Activated T-helper 17 cell treated with anti-CD3 and anti-CD28 coated beads, Interleukin-2, amount 50 U/mL, for 72 hours (primary cell): ENCODE measurements at places on chromosomes 4 and X.

DNA sequence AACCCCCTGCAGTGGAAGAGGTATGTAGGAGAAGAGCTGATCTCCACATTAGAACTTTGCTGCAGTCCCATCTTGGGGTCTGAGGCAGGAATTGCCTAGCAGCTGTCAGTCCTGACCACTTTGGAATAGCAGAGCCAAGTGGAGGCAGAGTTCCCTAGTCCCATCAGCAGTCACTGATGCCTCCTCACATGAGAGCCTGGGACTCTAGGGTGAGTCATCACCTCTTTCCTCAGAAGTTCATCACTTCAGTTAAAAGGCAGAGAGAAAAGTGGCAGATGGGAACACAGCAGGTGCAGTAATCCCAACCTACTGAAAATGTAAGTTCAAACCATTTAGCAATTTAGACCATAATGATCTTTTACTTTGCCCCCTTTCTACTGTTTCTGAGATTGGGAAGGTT lies 73.9 kb upstream of the MED14 start:
- ATAC-seq = no peak

DNA sequence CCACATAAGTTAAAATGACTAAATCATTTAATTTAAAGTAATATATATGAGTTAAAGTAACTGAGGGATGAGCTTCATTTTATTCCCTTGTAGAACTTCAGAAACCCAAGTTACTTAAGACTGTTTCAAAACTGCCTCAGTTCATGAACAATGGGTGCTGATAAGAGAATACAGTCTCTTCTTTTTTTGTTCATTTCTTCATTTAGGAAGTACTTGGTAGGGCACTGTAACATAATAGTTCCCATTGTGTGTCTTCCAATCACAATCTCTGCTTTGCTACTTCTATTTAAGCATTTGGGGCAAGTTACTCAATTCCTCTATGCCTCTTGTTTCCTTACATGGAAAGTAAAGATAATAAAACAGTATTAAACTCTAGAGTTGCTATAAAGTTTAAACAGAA lies 50.4 kb downstream of the HHIP start:
- no peak for ATAC-seq

DNA sequence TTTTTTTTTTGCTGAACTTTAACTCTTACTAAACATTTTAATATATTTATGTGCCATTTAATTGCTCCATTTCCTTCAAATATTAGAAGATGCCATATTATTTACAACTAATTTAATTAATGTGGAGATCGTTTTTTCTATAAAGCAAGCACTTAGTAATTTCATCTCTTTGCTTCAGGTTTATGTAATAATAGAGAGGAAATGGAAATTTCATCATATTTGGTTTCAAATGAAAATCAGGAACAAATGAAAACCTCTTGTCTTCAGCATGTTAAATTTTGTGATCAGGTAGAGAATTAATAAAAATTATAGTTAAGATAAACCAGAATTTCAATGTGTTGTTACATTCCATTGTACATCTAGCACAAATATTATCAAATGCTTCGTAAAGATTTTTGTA lies 120.1 kb downstream of the SYNPO2 start:
- no peak for ATAC-seq

DNA sequence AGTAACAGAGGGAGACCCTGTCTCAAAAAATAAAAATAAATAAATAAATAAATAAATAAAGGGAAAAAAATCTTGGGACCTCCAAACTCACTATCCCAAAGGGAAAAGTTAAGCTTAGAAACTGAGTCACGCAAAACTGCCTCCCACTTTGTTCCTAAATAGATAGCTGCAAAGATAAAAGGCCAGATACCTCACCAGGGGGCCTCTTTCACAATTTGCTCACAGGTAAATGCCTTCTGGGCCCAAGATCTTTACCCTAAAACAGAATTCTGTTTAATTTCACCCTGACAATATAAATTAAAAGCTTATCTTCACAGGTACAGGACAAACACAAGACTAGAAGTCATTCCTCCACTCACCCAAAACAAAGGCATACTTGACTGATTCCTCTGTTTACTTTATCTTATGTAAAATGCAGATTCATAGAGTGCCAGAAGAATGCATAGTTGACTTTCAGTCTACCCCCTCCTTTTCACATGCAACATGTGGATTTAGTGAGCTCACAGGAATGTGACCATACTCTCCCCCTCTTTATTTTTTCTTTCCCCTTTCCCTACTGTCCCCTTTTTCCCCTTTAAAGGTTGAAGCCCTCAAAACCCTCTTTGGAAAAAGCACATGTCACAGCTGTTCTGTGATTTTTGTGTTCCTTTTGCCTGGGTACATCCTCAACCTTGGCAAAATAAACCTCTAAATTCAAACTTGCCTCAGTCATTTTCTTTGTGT lies 23.4 kb downstream of the ELF2 start:
- ATAC-seq = no peak

DNA sequence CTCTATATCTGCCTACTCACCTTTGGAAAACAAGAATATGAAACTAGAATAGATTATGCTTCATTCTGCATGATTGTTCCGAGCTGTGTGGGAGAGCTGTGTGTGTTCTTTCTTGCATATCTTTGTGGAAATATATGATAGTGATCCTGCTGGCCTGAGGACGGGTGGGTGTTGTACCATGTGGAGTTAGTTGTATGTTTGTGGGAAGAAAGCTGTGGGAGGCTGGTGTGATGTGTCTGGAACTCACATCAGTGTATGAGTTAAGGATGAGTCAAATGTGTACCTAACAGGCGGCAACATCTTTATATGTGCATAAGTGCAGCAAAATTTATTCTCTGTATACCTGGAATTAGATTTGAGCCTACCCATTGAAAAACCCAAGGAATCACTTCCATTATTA lies 208.1 kb upstream of the ADGRL3 start:
- no peak for ATAC-seq

DNA sequence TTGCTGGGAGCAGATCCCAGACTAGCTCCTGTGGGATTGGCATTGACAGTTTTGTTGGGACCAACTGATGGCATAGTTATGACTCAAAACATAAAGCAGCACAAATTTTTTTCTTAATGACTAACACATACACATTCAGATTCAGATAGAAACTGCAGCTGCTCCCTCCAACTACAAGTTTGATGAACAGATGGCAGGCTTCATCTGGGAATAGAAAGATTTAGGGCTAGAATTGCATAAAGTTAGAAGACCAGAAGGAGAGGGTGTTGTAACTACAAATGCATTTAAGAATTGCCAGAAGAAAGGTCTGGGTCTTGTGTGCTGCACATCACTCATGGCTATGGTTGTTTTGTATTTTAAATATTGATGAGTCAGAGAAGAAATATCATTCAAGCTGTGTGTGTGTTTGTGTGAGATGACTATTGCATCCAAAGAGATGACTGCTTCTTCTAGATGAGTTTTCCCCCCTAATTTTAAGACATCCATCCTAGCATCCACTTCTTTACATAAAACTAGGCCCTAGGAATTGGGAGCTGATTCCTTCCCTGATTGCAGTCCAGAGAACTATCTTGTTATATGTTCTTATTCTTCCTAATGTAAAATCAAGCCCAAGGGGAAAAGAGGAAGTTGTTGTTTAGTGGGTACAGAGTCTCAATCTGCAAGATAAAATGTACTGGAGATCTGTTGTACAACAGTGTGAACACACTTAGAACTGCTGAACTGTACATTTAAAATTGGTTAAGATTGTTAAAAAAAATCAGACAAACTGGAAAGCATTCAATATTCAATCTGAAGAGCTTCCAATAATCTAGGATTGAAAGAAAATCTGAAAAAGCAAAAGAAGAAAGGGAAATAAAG lies 175.1 kb downstream of the PARM1 start:
- no peak for ATAC-seq

DNA sequence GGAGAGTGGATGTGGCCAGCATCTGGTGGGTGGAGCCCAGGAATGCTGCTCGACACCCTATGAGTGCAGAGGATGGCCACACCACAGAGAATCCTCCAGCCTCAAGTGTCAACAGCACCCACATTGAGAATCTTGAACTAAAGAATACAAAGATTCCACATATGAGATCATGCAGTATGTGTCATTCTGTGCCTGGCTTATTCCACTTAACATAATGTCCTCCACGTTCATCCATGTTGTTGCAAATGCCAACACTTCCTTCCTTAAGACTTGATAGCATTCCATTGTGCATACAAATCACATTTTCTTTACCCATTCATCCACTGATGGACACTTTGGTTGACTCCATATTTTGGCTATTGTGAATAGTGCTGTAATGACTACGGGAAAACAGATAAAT lies 145.8 kb downstream of the PRKX start:
- no peak for ATAC-seq

DNA sequence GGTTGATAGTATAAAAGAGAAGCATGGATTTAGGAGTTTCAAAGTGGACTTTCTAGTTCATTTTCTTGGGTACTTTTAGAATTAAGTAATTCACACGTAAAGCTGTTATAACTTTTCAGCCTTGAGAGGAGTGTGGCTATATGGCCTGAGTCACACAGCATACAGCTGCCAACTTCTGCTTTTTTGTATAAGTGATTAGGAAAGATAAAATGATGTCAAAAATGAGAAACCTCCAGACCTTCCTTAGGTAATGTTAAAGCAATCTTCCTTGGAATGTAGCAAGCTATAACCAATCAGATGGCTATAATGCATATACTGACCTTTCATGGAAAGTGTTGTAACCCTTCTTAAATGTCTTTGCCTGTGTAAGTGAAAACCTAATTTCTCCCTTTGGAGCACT lies 39.2 kb downstream of the RAB40AL start:
- ATAC-seq = no peak

- no peak for ATAC-seq
Measured at GRCh38 chr4:186200516-186200915, 9.1 kb downstream of the CYP4V2 start.

GRCh38 chr4:119597377-119597776 lies 31.2 kb downstream of the PDE5A start:
- no peak for ATAC-seq
